ENCODE measurements at places on chromosomes 2 and 18.

- DNase-seq: no peak
Measured at GRCh38 chr2:74747411-74748080, 86.4 kb upstream of the HK2 start.

GRCh38 chr2:905833-906140 is 44.9 kb upstream of the SNTG2 start:
- DNase-seq: no peak

- no peak for DNase-seq
Measured at GRCh38 chr18:24735624-24736231, 275.3 kb downstream of the HRH4 start.

DNA sequence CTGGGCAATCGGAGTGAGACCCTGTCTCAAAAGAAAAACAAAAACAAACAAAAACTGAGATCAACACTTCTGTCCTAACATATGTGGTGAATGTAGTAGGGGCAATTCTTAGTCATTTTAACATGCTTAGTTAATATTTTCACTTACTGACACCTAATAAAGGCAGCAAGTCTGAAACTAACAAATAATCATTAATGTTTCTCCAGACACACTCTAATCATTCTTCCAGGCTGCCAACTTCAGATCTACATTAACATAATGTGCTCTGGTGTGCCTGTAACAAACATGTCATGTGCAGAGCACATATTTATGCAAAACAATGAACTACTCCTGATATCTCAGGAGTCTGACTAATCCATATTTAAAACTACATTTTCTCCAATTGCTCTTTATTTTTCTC is 6.0 kb downstream of the KRCC1 start:
- no peak for DNase-seq

- DNase-seq: peak; percentile 57
Measured at GRCh38 chr2:182038576-182038975, 52.9 kb downstream of the PPP1R1C start.

- no peak for DNase-seq
Measured at GRCh38 chr2:234435836-234436481, 60.9 kb downstream of the ARL4C start.
